ENCODE measurements at places on chromosomes 3 and 15.

DNA sequence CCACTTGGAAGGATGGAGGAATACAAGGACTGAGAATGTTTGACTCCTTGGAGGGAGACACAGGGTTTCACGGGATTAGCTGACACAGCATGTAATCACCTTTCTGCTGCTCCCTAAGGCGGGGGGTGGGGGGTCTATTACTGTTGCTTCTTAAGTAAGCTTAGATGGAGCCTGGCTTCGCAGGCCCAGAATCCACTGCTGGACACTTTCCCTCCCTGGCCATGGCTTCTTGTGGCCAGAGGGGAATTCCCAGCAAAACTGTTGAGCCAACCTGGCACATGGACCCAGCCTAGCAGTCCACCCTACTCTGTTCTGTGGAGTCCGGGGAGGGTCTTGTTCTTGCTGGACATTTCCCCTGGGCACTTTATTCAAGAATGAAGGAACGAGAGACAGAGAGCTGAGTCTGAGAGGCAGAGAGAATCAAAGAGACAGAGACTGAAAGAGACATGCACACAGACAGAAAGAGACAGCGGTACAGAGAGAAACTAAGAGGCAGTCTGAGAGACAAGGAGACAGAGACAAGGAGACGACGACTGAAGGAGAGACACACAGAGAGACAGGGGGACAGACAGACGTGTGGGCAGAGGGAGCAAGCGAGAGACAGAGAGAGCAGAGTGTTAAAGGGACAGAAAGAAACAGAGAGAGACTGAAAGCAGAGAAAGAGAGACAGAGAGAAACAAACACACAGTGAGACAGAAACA is 55.6 kb upstream of the DLG1 start:
- peak; percentile 90 for DNase-seq

DNA sequence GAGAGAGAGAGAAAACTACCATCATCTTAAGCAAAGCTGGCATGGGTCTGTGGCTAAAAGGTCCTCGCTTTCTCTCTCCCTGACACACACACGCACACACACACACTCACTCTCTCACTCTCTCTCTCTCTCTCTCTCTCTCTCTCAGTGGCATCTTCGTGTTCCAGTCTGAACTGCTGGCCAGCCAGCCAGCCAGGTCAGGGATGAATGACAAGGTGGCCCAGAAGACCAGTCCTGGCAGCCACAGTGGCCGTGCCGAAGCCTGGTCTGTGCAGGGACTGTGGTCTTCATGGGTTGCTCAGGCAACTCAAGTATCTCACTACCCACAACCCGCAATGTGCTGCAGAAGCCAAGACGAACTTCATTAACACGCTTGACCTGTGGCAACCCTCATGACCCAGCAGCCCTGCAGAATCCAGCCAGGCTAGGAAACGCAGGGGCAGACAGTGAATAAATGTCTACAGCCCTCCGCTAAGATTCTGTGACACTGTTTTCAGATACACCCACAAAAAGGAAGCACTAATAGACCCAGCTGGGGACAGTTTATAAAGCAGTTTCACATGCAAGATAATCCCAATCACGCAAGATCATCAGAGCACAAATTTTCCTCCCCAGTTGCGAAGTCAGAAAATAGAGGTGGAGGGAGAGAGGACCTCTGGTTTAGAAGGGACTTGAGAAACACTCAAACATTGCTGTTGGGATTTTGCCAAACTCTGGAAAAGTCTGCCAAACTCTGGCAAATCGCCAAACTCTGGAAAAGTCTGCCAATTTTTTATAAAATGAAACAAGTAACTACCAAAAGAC is 66.4 kb downstream of the XXYLT1 start:
- peak; percentile 25 for DNase-seq

DNA sequence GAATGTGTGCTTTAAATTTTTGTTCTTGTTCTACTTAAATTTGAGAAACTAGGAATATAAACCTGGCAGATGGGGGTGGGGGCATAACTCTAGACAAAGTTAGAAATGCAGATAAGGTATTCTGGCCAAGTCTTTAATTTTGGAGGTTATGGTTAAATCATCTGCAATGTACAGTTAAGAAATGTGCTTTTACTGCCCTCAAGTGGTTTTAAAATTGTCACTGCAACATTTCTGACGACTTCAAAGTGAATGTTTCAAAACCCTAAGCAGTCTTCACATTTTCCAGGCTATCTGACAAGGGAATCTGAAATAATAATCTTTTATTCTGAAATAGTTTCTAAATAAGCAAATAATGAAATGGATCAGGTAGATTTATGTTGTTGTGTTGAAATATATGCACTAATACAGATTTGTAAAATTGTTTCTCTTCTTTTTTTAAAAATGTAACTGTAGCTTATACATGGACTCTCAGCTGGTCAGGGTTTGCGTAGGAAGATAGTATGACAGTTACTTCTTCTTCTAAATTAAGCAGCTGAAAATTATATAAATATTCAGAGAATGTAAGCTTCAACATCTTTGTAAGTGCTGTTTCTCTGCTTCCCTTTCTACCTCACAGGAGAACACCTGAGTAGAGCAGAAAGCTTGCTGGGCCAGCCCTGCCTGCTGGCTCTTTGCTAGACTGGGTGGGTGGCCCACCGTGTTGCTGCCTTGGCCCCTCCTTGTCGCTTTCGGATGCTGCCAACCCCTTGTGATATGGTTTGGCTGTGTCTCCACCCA is 45.0 kb downstream of the SUCNR1 start:
- peak; percentile 68 for DNase-seq

DNA sequence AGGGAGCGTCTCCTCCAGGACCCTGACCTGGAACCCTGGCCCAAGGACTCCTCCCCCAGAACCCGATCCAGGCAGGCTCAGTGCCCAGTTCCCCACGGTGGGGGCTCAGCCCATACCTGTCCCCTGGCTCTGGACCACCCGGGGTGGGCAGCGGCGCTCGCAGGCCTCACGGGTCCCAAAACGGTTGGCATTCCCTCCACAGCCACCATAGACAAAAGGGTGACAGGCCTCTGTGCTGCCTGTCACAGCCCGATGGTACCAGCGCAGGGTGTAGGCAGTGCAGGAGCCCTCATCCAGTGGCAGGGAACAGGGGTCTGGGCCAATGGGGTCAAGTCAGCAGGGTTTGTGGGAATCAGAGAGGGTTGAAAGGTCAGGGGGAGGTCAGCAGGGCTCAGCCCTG is 1.1 kb upstream of the UCN2 start:
- DNase-seq, result no peak

DNA sequence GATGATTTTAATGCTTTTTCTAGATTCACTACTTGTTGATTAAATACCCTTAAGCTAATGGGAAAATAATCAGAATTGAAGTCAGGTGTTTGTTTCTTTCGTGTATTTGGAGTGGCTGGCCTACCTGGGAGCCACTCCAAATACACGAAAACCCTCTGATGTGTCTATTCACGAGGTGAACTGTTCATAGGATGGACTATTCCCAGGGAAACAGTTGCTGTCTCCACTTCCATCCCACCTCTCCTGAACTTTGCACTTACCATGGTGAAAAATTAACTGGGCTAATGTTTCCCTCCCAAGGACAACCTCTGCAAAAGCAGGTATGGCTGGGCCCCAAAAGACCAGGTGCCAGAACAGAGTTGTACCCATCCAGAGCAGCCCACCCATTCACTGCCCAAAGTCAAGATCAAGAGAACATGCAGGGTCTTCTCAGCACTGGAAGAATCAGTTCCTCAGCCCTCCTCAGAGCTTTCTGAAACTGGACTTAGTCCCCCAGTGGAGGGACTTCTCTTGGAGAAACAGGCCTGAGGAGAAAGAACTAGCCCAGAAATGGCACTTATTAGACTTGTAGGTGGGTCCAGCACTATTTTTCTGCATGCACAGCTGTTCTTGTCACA is 2.9 kb upstream of the SMAD3 start:
- DNase-seq, result no peak

DNA sequence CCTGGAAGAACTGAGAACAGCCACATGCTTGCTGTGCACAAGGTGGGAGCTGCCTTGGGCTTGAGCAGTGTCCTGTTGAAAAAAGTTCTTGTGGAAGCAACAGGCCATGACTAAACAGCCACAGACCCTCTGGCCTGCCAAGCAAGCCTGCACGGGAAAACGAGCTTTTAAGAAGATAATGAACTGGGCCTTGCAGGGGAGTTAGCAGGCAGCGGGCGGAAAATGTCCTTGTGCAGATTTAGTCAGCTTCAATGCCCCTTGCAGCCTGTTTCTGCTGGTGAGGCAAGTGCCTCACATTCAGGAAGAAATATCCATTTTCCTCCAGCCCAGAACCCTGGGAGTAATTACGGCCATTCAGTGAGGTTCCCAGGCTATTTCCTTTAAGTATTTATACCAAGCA is 126.2 kb upstream of the KLHL25 start:
- DNase-seq, result no peak

- no peak for DNase-seq
These were observed 100.5 kb downstream of the KCNH8 start for GRCh38 chr3:19248767-19249166.

- no peak for DNase-seq
These were observed 833.7 kb downstream of the ROBO2 start for GRCh38 chr3:77873598-77873997.

DNA sequence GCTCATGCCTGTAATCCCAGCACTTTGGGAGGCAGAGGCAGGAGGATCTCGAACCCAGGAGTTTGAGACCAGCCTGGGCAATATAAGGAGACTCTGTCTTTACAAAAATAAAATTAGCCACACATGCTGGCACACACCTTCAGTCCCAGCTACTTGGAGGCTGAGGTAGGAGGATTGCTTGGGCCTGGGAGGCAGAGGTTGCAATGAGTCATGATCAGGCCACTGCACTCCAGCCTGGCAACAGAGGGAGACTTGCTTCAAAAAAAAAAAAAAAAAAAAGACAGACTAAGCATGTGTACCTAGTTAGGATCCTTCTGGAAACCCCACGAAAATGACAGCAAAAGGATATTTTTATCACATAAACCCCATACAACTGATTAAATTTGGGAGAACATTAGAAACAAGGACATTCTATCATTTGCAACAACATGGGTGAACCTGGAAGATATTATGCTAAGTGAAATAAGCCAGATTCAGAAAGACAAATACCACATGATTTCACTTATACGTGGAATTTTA is 44.9 kb downstream of the METTL6 start:
- DNase-seq, result no peak

GRCh38 chr15:90194655-90195054 is 6.5 kb upstream of the SEMA4B start:
- DNase-seq, result no peak

- DNase-seq, result peak; percentile 83
These were observed 18.2 kb upstream of the EHHADH start for GRCh38 chr3:185272033-185272432.

DNA sequence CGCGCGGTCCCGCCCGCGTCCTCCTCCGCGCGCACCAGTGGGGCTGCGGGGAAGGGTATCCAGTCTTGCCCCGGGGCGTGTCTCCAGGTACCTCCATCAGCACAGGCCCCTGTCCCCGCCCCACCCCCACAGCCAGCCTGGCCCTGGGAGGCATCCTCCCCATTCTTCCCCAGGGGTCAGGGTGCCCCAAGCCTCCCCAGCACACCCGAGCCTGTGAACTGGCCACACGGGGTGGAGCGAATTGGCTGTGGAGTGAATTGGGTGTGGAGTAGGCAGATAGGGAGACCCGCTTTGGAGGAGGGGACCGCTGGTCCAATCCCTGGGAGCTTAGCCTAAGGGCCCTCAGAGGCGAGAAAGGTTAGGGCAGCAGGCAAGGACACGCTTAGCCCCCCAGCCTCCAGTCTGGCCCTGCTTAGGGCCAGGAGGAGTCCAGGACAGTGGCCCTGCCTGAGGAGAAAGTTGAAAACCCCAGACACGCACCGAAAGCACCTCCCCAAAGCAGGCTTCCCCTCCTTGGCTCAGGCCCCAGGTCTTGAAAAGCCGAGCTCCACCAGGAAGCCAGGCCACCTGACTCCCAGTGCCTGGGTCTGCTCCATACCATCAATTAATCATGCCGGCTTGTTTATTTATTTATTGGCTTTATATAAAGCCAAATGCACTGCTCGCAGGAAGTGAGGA is 107.7 kb upstream of the SLC6A11 start:
- no peak for DNase-seq

Data from amniotic epithelial cell (primary cell).